ENCODE measurements at places on chromosomes 3 and 15.
A peak's percentile ranks its signal among the peaks of the same experiment; 100 is the strongest.

DNA sequence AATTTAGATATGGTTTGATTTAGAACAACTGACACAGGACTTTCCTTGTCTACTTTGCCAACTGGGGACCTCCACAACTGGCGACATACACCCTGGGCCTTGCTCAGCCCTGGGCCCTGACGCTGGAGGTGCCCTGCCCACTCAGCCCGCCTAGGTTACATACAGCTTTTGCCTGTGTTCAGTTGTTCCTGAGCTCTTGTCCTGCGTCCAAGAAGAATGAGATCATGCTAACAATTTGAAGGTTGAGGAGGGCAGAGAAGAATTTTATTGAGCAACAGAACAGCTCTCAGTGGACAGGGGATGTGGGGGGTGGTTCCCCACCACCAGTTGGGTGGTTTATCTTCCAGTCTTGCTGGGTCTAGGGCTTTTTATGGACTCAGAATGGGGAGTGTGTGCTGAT, 67.9 kb downstream of the IQCH start:
- DNase-seq, result no peak

GRCh38 chr3:177421481-177421785, 224.2 kb upstream of the TBL1XR1 start:
- DNase-seq, result no peak

DNA sequence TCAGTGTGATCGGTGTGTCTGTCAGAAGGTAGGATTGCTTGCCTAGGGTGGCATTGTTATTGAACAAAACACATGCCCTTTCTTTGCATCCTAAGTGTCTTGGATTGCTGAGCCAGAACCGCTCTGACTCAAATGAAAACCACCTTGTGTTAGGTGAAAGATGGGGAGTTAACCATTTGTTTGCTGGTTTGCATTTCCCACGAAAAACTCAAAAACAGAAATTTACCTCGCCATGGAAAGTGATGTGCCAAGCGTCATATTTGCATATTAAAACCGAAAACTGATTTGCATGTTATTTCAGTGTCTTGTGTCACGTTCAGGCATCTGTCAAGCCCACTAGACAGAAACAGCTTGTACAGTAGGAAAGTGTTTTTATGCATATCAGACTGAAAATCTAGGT, 474.6 kb upstream of the TPRG1 start:
- peak; percentile 87 for DNase-seq

DNA sequence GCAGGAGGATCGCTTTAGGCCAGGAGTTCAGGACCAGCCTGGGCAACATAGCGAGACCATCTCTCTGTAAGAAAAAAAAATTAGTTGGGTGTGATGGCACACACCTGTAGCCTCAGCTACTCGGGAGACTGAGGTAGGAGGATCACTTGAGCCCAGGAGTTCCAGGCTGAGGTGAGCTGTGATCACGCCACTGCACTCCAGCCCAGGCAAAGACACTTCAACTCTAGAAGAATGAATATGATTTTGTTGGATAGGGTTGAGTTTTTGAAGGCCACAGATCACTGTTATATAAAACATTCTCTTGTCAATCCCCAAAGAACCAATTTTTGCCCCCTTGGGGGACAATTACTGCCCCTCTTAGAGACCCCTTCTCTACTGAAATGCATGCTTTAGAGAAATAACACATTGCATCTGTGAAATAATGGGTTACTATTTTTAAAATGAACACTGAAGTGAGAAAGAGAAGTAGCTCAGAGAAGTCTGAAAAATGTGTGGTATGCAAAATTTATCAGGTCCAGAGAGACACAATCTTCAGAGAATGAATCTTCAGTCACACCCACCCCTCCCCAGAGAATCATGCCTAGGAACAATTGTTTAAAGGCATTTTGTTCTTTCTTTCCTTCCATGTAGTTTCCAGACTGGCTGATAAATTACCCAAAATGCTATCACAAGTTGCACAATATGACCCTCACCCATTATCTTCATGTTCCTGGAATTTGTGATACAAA, 42.7 kb downstream of the METTL6 start:
- no peak for DNase-seq

DNA sequence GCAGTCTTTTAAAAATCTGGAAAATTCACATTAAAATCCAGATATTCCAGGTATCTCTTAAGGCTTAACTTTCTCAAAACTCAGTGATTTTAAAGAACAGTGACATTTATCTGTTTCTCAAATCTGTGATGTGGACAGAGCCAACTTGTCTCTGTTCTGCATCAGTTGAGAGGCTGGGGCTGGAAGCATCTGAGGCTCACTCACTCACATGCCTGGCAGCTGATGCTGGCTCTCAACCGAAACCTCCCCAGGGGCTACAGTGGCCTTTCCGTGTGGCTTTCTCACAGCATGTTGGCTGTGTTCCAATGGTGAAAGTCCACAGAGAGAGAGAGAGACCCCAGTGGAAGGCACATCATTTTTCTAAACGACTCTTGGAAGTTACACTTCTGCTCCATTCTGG, 53.5 kb downstream of the CEMIP start:
- no peak for DNase-seq

DNA sequence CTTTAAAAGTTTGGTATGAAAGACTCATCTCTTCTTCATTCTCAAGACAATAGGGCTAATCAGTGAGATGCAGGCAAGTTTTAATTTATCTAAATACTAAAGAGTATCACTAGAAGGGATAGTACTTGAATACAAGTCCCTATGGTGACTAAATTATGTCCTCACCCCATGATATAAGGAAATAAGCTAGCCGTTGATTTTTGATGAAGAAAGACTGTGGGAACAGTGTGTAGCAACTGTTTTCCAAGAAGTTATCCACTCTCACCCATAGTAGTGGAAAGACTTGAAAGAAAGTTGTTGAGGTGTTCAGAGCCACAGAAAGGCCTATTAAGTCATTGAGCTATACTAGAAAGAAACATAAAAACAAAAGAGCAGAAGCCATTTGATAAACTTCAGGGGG, 36.7 kb downstream of the PIK3CA start:
- DNase-seq, result no peak

Data from activated CD4-positive, alpha-beta T cell treated with anti-CD3 and anti-CD28 coated beads, Interleukin-2, Interleukin-4, amounts not matched to agents 100 ng/mL and 50 ng/mL, durations not matched to agents 16 hours and 8 hours (primary cell).